ENCODE measurements at places on chromosomes 16 and 17.

GRCh38 chr16:84992717-84993075, 18.6 kb downstream of the ZDHHC7 start:
- peak; percentile 69 for DNase-seq

DNA sequence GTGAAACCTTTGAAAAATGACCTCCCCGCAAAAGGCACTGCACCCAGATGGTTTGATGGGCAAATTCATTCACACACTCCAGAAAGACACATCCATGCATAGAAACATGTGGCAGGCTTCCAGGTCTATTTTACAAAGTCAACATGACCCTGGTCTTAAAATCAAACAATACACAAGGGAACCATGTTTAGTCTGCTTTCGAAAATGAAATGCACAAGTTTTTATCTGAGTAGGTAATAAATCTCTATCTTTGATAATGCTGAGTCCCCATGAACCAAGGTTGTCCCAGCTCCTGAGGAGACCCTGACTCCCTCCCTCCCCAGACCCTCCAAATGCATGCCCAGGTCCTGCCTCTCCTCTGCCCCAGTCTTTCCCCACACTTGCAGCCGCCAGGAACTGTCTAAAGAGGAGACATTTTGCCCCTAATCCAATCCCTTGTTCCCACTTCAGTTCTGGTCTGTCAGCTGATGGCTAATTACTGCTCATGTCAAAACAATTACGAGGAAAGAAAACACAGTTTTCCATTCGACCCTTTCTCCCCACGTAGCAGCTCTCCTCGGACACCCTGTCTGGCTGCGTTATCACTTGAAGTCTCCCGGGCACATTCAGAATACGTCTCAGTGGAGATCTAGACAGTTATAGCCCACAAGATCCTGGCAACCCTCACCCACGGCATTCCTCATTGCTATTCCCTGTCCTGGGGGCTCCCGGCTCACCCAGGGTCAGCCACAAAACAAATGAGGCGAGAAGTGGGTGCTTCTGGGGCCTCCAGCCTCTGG, 68.8 kb upstream of the RCVRN start:
- no peak for DNase-seq

DNA sequence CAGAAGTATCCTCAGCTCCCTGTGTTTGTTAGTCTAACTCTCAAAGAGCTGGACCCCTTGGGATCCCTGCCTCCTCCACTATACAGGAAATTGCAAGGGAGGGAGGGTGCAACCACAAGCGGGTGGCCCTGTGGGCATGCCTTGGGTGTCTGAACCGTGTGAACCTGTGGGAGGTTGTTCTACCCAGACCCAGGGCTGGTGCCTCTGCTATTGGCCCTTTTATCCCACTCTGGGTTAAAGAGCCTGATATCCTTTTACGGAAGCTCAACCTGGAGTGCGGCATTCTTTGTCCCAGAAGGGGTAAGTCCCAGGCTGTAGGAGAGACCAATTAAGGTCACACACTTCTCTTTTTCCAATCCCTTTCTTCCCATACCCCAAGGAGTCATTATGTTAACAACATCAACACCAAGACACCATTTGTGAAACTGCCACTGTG, 53.4 kb downstream of the ARSG start:
- no peak for DNase-seq

DNA sequence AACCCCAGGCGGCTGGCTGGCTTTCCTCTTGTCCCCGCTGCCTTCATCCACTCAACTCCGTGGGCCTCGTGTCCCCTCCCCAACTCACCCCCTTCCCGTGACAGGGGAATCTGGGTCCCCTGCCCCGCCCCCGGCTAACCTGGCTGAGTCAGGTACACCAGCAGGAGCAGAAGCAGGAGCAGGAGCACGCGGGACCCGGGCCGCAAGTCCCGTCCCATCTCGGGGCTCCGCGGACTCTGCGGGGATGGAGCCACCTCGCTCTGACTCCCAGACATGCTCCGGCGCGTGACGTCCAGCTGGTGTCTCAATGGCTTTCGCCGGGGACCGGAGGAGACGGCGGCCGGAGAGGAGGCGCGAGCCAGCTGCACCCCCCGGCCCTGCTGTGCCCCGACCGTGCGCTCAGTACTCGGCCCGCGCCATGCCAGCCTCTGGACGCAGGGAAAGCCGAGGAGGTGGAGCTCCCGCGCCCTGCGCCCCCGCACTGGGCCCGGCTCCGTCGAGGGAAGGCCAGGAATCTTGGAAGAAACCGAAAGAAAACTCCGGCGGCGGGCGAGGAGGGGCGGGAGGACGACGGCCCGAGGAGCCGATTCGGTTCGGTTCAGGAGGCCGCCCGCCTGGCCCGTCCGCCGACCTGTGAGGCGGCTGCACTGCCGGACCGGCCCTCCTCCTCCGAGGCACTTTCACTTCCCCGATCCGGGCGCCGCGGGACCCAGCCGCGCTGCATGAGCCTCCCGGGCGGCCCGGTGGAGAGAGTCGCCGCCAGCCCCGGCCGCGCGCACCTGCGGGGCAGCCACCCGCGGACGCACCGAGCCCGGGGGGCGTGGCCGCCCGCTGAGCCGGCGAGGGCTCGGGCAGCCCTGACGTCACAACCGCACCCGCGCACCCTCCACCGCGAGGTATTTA, at the start of the genes CXCL16 and ZMYND15:
CXCL16 (minus strand) TSS at position 807 of the 903 bp plus-strand sequence; CDS start at position 218, 589 bp downstream.
ZMYND15 (plus strand) TSS at position 712 of the 903 bp plus-strand sequence. CDS start 716 bp downstream, outside the sequence.
- DNase-seq: peak; percentile 81
